ENCODE measurements at places on chromosomes 3 and 15.

DNA sequence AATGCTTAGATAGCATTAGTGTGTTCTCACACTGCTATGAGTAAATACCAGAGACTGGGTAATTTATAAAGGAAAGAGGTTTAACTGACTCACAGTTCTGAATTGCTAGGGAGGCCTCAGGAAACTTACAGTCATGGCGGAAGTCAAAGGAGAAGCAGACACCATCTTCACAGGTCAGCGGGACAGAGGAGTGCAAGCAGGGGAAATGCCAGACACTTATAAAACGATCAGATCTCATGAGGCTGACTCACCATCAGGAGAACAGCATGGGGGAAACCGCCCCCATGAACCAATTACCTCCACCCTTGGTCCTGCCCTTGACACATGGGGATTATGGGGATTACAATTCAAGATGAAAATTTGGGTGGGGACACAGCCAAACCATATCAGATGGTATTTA, 381.5 kb upstream of the DPPA4 start:
- no peak for DNase-seq

GRCh38 chr15:79970624-79971434, at the start of gene BCL2A1:
BCL2A1 (minus strand) TSS chr15:79971196; CDS start chr15:79971119, 77 bp downstream.
- DNase-seq, result peak; percentile 97

GRCh38 chr3:112638327-112639020, 2.5 kb downstream of the CCDC80 start:
- DNase-seq, result peak; percentile 84

- DNase-seq, result no peak
Measured at GRCh38 chr3:17580901-17581300, 161.5 kb downstream of the TBC1D5 start.

- no peak for DNase-seq
Measured at GRCh38 chr3:117723825-117724224, 1014.2 kb downstream of the TUSC7 start.

- no peak for DNase-seq
Measured at GRCh38 chr15:60510006-60510405, 31.1 kb upstream of the ICE2 start.

DNA sequence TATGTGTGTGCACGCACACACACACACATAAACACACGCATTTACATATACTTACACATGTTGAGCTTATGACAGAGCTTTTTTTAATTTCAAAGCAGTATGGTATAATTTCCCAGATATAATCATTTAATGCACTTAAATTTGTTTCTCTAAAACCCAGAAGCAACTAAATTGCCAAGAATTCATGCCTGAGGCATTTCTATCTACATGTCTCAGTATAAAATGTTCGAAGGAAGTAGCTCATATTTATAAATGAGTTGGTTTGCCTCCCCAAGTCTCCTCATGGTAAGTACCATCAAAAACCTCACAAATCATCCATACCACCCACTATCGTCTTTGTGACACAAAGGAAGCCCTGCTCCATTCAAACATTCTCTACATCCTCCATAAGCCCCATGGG, 130.6 kb downstream of the RPL22L1 start:
- DNase-seq, result no peak

- no peak for DNase-seq
Measured at GRCh38 chr3:186208296-186208989, 99.6 kb upstream of the ETV5 start.

- DNase-seq, result peak; percentile 5
Measured at GRCh38 chr15:47415539-47415971, 301.8 kb upstream of the SEMA6D start.

DNA sequence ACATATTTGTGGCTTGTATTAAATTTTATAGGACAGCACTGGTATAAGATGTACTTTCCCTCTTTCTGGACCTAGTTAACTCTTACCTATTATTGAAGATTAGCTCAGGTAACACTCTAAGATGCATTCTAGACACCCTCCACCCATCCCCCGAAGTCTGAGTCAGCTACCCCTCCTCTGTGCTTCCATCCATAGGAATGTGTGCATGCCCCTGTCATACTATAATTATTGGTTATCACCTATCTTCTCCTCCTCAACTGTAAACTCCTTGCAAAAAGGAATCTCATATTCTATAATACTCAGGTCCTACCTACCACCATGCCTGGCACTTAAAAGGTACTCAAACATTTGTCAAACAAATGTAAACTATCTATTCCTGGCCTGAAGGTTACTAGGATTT, 3.0 kb downstream of the PEAK1 start:
- peak; percentile 5 for DNase-seq

DNA sequence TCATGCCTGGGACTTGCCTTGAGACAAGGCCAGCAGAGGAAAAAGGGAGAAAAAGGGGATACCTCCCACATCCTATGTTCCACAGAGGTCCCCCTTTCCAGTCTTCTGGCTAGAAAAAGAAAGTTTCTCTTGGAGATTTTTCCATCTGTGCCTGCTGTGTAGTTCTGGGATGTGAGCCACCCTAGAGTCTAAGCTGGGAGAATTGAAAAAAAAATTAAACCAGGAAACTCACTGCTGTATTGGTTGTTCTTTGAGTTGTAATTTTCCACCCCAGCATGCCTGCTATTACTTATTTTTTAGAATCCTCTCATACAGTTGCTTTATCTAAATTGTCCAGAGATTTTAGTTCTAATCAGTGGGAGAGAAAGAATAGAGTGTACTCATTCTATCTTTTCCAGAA, 68.4 kb downstream of the SV2B start:
- DNase-seq, result no peak

DNA sequence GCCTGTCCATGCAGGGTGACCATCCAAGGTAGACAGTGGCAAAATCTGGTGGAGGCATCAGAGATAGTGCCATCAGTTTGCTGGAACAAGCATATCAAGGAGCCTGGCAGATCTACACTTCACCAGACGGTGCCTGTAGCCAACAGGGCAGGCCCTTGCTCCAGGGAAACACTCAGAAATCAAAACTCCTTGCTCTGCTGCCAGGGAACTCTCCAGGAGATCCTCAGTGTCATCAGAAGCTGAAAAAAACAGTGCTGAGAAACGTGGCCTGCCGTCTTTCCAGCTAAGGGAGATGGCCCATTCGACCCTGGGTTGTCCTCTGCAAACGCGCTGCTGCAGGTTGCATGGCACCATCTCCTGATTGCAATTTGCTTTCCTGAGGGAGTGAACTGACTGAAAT, 30.5 kb upstream of the ATP13A3 start:
- no peak for DNase-seq

GRCh38 chr3:61530355-61530754, 31.0 kb upstream of the PTPRG start:
- peak; percentile 41 for DNase-seq

GRCh38 chr3:148600902-148601765, 96.6 kb upstream of the AGTR1 start:
- DNase-seq, result no peak

DNA sequence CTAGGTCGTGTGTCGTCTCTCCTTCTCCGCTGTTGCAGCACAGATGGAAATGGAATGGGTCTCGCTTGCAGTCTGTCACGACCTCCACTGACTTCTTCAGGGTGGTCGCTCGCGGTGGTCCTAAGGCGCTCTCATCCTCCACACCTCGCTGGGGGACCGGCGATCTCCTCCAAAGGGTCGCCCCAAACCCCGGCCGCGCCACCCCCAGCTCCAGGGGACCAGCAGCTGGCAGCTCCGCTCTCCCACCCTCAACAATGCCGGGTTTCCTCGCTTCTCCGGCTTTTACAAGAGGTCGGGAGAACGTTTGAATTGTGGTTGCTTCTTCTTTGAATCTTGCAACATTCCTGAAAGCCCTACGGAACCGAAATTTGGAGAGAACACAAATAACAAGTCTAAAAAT, 25.9 kb downstream of the SERP1 start:
- peak; percentile 32 for DNase-seq

- peak; percentile 63 for DNase-seq
Measured at GRCh38 chr3:88137836-88138235, 11.9 kb upstream of the C3orf38 start.

DNA sequence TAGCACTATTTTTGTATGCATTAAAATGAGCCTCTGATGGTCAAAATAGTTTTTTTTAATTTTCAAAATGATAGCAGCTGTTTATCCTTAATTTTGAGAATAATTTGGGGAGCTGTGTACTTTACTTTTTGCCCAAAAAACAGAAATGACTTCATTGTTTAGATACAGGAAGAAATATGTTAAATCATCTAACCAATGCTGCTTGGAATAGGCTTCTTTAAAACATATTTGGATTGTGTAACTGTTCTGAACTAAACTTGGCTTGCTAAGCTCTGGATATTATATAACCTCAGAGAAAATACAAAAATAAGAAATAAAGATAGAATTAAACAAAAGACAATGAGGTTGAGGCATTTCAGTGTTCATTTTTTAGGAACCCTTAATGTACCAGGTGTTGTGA, 119.3 kb downstream of the SERPINI1 start:
- DNase-seq, result no peak

DNA sequence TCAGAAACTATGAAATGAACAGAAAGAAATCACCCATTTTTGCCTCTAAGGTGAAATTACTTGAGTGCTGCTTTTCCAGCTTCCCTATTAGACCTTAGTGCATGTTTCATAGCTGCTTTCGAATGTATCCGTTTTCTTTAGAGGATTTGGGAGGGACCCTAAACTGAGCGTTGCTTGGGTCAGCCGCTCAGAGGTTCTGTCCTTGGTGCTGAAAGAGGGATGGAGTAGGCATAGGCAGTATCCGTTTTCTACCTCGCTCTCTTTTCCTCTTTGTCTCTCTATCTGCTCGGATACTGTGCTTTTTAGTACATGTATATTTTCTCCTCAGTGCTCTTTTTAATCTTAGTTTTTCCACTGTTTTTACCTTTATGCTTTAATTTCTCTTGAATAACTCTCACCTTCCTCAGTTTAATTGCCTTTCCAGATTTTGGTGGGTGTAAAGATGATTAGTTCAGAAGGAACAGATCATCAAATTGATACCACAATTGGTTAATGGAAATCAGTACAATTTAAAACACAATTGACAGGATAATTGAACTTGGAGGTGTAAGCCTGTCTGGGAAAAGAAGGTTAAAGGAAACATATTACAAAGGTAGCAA, at the start of gene DRD3:
TSS of gene DRD3 (minus strand) at position 283 of the 599 bp plus-strand sequence. CDS start 7,060 bp downstream, outside the sequence.
- peak; percentile 60 for DNase-seq

DNA sequence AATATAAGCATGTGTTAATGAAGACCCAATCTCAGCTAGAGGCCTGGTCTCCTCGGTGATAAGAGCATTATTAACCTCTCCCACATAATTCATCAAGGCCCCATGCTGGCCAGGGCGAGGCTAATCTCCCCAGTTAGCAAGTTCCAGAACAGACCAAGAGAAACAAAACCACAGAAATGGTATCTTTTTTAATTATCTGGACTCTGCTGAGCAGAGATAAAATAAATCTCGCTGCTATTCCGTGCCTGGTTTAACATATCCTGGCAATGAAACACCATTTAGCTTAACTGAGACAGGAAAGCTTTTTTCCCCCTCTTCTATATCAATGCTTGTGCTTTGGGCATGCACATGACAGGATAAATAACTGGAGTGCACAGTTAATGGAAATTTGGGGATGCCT, 72.5 kb upstream of the ARHGEF3 start:
- DNase-seq, result no peak

Data from GM23248 (cell line).